ENCODE measurements at places on chromosomes 11 and 22.
A peak's percentile ranks its signal among the peaks of the same experiment; 100 is the strongest.

GRCh38 chr11:114183044-114183511 lies 113.1 kb upstream of the NNMT start:
- no peak for DNase-seq

- DNase-seq: no peak
Measured at GRCh38 chr11:119697445-119697844, 31.6 kb downstream of the NECTIN1 start.

- DNase-seq: peak; percentile 93
Measured at GRCh38 chr11:61749591-61750217, 2.7 kb upstream of the MYRF start.

GRCh38 chr11:73310076-73310475 lies 2.0 kb downstream of the ARHGEF17 start:
- DNase-seq: no peak

DNA sequence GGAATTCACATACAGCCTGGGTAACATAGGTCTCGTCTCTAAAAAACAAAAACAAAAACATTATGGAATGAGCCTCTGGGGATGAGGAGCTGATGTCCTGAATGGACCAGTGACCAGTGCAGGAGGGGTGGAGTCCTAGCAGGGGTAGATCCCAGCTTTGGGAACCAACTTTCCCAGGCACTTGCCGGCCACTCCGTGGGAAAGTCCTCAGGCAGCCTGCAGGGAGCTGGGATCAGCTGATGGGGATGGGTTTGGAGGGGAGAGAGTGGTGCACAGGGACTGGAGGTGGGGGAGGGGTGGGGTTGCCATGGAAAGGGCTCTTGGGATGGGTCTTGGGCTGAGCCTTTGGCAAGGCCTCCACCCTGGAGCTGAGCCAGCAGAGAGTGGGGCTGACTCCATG lies 19.1 kb downstream of the MGAT3 start:
- DNase-seq: no peak

DNA sequence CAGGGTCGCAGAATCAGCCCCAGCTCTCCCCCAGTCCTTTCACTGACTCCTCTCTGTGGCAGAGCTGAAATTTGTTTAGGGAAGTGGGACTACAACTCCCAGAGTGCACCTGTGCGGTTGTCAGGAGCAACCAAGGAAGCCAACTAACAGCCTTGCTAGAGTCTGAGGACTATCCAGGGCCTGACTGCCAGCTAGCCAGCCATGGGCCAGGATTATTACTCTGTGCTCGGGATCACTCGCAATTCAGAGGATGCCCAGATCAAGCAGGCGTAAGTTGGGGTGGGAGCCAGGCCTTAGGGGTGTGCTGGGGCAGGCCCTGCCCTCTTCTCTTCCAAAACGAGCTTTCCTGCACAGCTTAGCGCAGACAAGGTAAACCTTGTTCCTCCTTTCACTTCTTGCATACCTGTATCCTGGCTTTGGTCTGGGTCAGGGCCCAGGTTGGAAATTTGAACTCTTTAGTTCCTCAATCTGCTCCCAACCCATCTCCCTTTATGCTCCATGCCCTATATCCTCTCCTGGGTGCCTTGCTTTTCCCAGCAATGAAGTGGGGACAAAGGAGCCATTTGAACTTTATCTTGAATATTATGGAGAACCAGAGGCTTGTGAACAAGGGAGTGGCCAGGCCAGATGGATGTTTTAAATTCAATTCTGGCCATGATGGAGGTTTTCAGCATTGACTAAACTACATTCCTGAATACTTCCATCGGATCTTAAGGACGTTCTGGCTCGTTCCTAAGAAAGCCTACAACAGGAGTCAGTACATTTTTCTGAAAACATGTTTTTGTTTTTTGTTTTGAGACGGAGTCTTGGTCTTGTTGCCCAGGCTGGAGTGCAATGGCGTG lies at the start of gene DNAJB13:
Gene DNAJB13 (plus strand): TSS at position 158 of the 842 bp plus-strand sequence. CDS start 44 bp downstream, at position 202.
- DNase-seq: peak; percentile 29

- no peak for DNase-seq
Measured at GRCh38 chr11:86990031-86990430, 34.8 kb upstream of the FZD4 start.

DNA sequence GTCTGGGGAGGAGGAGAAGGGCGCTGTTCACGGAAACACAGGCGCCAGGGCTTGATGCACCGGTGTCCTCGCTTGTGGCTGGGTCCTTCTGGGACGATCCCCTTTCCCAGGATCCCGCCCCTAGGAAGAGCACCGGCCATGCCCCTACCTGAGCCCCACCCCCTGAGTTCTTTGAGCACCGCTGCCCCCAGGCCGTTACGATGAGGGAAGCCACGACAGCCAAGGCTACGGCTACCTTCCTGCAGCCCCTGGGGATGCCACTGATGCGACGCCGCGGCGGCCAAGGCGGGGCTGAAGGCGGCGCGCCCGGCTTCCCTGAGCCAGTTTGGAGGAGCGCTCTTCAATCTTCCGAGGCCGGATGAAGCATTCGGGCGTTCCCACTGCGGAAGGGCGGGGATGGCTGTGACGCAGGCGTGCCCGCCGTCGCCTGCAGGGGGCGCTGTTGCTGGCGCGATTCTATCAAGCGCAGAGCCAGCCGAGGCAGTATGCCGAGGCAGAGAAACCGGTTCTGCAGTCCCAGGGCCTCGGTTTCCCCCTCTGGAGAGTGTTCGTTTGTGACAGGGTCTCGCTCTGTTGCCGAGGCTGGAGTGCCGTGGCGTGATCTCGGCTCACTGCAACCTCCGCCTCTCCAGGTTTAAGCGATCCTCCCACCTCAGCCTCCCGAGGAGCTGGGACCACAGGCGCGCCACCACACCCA lies 9.7 kb upstream of the NEFH start:
- no peak for DNase-seq

GRCh38 chr11:86261328-86261727 lies 16.8 kb downstream of the EED start:
- DNase-seq: no peak

- no peak for DNase-seq
Measured at GRCh38 chr22:45574069-45574703, 71.5 kb downstream of the FBLN1 start.

GRCh38 chr11:85867751-85868150 lies 12.6 kb downstream of the CCDC83 start:
- no peak for DNase-seq

DNA sequence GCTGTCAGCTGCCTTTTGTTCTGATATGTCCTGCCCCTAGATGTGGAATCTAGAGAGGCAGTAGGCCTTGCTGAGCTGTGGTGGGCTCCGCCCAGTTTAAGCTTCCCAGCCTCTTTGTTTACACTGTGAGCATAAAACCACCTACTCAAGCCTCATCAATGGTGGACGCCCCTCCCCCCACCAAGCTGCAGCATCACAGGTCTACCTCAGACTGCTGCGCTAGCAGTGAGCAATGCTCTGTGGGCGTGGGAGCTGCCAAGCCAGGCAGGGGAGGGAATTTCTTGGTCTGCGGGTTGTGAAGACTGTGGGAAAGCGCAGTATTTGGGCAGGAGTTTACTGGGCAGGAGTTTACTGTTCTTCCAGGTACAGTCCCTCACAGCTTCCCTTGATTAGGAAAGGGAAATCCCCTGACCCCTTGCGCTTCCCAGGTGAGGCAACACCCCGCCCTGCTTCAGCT lies 98.5 kb downstream of the SMCO4 start:
- no peak for DNase-seq

DNA sequence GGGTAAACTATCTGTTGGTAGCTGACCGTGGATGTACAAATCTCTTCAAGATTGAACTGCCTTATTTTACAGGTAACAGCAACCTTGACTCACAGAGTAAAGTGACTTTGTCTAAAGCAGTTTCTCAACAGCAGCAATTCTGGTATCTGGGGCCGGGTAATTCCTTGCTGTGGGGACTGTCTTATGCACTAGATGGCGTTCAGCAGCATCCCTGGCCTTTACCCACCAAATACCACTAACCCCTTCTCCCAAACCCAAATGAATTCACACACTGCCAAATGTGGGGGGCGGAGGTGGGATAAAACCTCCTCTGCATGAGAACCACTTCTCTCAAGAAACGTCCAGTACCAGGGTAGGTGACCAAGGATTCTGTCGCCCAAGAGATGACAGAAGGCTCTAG lies 1.7 kb upstream of the INCENP start:
- no peak for DNase-seq

DNA sequence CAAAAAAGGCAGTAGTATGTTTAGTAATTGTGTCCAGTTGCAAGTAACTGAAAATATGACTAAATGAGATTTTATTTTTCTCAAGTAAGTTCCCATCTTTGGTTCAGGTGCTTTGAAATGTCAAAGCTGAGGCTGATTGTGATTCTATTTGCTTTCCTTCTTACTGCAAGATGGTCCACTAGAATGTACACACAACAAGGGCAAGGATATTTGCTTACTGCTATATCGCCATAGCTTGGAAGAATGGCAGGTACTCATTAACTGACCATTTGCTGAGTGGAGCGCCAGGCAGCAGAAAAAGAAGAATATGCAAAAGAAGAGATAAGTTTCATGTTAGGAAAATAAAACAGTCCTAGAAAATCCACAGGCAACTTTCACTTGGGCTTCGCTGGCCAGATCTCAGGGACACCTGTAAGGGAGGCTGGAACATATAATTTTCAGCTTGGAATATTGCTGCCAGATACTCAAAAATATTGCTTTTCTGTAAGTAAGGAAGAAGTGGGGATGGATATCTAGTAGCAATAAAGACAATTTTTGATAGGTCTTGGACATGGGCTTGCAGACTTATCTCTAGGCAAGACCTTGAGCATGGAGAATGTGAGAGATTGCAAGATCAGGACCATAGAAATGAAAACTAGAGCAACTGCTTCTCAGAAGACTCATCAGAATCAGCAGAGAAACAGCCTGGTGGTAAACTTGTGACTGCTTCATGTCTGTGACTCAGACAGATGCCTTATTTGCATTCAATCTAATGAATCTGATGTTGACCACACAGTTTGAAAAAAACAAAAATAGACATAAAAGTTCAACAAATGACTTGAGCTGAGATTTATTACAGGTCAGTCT lies 44.8 kb upstream of the OR9Q1 start:
- no peak for DNase-seq

GRCh38 chr11:35313760-35314153 lies 105.6 kb downstream of the SLC1A2 start:
- DNase-seq: no peak

GRCh38 chr11:121418625-121419114 lies 33.4 kb upstream of the SORL1 start:
- no peak for DNase-seq

DNA sequence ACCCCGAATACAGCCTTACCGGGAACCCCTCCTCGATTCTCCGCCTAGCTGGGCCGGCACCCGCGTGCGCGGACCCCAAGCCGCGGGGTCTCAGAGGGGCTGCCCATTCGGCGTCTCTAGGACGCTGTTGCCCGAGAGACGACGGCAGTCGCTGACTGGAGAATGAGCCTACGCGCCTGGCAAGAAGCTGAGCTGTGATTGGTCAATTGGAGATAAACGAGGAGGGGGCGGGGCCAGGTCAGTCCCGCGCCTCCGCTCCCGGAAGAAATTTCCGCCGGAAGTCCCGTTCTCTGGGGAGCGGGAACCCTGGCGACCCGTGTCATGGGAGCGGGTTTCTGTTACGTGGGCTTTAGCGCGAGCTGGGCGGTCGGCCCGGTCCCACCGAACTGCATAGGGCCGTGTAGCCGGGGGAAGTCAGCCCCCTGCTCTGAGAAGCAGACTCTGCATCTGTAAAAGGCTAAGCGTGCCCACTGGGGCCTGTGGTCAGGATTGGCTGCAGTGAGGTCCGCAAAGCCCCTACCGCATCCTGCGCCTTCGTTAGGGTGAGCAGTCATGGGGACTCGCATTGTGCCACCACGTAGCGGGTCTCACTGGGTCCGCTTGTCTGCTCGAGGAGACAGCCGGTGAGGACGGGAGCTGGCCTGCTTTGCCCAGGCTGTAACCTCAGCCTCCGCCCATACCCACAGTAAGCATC lies at the start of gene EFCAB6:
Gene EFCAB6 (minus strand): TSS at position 157 of the 694 bp plus-strand sequence. CDS start 29,987 bp downstream, outside the sequence.
- peak; percentile 80 for DNase-seq
